HTR-8/SVneo (cell line): ENCODE measurements at places on chromosomes 16 and 17.

- DNase-seq = no peak
Observed at GRCh38 chr16:87447323-87447722, 45.5 kb downstream of the ZCCHC14 start.

GRCh38 chr17:2904135-2904534 is 107.9 kb downstream of the RAP1GAP2 start:
- no peak for DNase-seq

DNA sequence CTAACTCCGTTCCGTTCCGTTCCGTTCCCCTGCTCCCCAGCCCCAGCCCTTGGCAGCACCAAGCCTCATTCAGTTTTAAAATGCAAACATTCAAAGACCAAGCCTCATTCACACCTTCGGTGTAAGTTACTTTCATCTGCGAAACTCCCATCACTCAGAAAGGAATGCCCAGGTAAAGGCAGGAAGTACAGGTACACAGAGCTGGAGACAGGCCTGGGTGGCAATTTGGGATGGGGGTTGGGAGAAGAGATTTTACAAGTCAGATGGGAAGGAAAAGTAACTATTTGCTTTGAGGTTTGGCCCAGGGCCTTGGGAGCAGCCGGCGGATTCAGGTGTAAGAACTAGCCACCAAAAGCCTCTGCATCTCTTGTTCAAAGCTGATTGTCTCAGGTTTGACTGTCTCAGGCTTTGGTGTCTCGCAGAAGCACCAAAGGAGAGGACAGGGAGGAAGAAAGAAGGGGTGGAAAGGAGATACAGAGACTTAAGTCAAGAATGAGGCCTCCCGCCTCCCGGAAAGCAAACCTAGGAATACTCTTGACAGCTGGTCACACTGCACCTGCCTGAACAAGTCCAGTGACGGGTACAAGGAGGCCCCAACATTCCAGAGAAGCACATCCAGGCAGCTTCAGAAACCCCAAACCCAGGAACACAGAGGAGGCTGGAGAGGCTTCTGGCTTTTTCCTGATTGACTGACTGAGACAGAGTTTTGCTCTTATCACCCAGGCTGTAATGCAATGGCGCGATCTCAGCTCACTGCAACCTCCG is 54.7 kb downstream of the NXN start:
- DNase-seq = no peak

- peak; percentile 91 for DNase-seq
Observed at GRCh38 chr17:835263-835662, 53.1 kb downstream of the MRM3 start.

DNA sequence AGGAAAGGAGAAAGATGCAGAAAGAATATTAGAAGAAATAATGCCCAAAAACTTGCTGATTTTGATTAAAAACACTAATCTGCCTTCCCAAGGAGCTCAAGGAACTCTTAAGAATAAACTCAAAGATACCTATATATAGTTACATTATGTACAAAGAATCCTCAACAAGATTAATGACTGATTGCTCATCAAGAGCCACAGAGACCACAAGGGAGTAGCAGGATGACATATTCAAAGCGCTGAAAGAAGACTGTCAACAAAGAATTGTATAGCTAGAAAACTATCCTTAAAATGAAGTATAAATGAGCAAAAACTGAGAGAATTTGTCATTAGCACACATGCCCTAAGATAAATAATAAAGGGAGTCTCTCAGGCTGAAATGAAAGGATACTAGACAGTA is 6.2 kb downstream of the LPCAT2 start:
- DNase-seq = no peak

DNA sequence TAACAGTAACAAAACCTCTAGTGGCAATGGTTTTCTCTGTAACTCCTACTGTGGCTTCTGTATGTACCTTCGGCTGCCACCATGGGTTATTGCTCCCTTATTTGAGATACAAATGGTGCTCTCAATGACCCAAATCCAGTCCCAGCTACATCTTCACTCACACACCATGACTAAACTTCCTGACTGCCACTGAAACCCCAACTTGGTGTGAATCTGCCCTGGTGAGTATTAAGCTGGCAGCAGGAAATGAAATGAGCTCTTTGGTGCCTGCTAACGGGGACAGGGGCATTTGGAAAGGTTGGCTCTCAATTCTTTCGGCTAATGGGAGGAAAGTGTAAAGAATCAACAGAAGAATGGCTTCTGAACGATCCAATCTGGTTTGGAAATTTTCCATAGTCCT is 7.5 kb upstream of the SLC35B1 start:
- no peak for DNase-seq

- DNase-seq = no peak
Observed at GRCh38 chr17:2798188-2798587, 1.9 kb downstream of the RAP1GAP2 start.

GRCh38 chr17:29645515-29646051 is 22.9 kb upstream of the CORO6 start:
- DNase-seq = no peak

DNA sequence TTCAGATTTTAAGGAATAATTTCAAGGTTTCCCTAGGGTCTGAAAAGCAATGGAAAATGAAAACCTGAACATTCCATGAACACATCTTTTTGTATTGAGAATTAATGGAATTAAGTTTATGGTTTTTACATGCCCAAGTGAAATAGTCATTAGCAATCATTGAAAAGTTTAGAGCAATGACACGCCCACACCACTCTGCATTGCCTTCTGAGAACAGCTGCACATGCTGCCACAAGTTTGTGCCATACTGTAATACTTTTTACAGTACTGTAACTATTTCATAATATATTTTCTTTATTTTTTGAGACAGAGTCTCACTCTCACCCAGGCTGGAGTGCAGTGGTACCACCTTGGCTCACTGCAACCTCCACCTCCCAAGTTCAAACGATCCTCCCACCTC is 345.2 kb upstream of the PMFBP1 start:
- DNase-seq = no peak

DNA sequence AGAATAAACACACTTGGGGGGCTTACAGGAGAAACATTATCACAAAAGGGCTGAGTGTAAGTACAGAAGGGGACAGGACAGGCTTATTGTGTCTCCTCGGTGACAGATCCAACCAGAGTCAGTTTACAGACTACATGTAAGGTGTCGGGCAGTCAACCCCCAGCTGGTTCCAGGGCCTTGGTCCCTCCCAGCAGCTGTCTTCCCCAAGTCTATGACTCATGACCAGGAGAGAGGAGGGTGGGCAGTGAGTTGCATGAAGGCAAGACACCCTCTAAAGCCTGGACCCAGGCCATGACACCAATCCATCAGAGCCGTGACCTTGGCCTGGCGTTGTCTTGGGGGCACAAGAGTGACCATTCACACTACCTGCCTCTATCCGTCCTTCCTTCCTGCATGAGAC is 276.2 kb upstream of the CCL2 start:
- no peak for DNase-seq

DNA sequence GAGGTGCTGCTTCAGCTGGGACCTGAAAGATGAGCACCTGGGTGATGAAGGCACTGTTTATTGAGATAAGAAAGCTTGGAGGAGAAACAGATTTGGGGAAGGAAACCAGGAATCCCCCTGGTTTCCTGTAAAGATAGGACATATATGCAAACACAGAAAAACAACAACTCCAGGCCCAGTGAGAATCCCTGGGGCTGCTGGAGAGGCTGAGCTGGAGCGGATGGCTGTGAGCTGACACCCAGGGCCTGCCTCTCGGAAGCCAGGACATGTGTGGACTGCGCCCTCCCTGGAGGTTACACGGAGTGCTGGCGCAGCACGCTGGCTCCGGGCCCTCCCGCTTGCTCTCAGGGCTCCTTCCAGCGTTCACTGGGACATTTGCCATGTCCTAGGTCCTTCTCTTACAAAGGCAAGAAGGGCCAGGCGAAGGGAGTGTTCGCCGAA is 57.5 kb downstream of the CYB5B start:
- DNase-seq = no peak

- no peak for DNase-seq
Observed at GRCh38 chr17:27526604-27527002, 70.4 kb downstream of the KSR1 start.

DNA sequence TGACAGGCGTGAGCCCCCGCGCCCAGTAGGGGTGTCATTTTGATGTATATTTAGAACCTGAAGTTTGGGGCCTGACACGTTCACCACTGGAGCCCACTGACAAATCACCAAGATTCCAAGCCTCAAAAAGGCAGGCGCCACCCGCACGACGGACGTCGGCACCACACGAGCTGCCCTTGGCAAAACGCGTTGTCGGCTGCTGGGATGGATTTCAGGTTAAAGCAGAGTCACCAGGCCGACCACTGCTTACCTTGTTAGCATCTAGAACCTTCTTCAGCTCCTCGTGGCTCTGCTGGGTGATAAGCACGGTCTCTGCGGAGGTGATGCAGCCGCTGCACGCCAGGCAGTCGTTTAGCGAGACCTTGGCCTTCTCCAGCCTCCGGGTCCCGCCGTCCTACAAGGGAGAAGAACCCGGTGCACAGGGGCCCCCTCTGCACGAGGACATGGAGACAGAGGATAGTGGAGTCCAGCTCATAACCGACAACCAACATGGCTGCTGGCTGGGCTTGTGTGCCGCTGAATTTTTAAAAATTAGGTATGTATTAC is 3.8 kb downstream of the CIAO3 start:
- no peak for DNase-seq

DNA sequence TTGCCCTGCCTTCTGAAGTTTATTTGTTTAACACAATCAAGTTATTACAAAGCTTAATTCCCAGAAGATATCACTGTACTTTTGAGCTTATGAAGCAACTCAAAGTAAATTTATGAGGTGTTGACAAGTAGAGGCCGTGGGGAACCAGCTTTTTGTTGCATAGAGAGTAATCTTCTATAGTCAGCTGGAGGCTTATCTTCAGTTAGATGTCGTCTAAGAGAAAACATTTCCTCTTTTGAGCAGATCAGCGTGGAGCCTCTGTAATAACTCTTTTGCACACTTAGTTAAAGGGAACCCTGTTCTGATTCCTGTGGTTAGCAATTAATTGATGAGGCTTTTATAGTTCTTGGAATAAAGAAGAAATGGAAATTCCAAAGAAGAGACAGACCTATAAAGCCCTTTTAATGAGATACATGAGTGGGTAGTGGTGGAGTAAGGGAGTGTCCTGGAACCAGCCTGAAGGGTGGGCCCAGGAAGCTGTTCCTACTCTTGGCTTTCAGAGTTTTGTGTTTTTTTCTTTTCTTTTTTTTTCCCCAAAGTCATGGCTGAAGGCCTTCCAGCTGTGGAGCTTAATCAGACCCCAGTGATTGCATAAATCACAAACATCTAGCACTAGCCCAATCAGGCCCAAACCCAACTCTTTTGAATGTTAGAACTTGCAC is 28.9 kb upstream of the MAP3K14 start:
- DNase-seq = peak; percentile 67

DNA sequence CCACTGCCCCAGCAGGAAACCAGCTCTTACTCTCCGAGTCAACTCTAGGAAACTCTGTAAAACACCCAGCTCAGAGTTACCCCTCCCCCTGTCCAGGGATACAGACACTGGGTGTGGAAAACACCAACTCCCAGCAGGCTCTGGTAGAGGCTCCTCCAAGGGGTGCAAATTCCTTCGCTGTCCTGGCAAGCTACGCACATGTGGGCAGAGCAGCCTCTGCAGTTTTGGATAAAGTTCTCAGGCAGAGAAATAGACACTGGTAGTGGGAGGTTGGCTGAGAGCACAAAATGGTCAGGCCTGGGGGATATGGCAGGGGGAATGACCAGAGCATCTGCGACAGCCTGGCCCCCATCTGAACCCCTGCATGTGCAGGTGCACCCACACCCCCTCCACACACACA is 146.9 kb upstream of the SDK2 start:
- DNase-seq = no peak

GRCh38 chr17:46727572-46728348 is 90.7 kb downstream of the WNT3 start:
- peak; percentile 37 for DNase-seq
